ENCODE measurements at places on chromosomes 6 and 20.

DNA sequence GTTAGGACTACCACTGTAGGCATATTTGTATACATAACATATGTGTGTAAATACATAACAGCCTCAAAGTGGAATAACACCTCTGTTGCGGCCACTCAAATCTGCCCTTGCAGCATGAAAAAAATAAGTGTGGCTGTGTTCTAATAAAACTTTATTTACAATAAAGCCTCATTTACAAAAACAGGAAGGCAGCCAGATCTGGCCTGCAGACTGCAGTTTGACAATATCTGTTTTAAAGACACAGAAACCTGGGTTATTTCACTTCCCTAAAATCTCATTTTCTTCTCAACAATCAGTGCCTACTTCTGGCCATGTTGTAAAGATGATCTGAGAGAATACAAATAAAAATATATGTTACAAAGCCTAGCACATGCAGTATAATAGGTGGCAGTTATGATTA is 53.9 kb upstream of the SCML4 start:
- no peak for DNase-seq

GRCh38 chr6:19999319-20000191 is 162.4 kb downstream of the ID4 start:
- peak; percentile 25 for DNase-seq

DNA sequence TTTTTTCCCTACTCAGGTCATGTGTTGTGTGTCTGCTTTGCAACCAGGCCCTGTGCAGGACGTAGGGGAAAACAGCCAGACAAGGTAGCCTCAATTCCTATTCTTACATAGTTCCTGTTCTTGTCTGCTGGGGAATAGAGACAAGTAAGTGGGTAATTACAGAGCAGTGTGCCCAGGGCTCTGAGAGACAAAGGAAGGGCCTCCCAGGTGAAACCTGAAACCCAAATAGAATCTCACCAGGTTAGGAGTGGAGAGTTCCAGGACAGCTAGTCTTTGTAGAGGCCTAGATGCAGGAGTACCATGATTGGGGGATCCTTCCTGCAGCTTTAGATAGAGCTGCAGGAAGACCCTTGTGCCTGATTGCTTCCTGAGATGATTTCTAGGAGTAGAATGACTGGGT is 48.4 kb downstream of the DHX35 start:
- DNase-seq = no peak

GRCh38 chr6:46010771-46011170 is 4.9 kb downstream of the CLIC5 start:
- peak; percentile 48 for DNase-seq
